ENCODE measurements at places on chromosomes 12 and 14. TPM values are rescaled to one million over a fixed set of nuclear protein-coding genes. Genes with fewer than 3 reads are reported as not detected.

The ACSM4 gene
- total RNA-seq = 0.79 TPM

The ITGB7 gene
- 0.24 TPM for total RNA-seq

The PSMA3 gene
- total RNA-seq = 87.6 TPM

DNA sequence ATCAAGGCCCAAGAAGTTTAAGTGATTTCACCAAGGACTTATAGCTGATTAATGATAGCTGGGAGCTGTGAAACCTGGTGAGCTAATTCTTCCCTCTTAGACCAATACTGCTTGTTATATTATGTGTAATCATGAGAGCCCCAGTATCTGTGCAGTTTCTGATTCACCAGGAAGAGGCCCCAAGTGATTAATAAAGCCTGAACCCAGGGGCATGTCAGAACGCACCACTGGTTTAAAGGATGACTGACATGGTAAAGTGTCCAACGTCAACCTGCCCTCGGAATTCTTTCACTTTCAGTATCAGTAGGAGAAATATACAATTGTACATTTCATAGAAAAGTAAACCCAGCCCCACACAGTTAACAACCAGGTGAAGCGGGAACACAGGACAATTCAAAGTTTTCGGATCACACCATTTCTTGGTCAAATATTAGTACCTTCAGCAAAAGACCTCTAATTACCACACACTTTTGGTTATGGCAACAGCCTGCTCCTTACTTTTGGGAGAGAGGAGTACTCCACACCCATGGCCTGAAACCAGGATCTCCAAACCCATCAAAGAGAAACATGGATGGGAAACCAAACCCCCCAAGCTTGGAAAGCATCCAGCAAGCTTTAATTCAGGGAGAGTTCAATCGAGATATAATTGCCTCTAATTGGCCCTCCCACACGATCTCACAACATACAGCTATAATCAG, 28.5 kb downstream of the TMCC3 start:
- DNase-seq = no peak

- DNase-seq = no peak
These were observed 2.0 kb downstream of the EMC9 start for GRCh38 chr14:24139272-24139934.

- peak; percentile 89 for DNase-seq
These were observed 169.2 kb downstream of the PIWIL1 start for GRCh38 chr12:130506844-130507243.

- DNase-seq = no peak
These were observed 33.1 kb upstream of the FBXO34 start for GRCh38 chr14:55238019-55238680.

- DNase-seq = no peak
These were observed 4.7 kb upstream of the EPYC start for GRCh38 chr12:91009319-91009950.

DNA sequence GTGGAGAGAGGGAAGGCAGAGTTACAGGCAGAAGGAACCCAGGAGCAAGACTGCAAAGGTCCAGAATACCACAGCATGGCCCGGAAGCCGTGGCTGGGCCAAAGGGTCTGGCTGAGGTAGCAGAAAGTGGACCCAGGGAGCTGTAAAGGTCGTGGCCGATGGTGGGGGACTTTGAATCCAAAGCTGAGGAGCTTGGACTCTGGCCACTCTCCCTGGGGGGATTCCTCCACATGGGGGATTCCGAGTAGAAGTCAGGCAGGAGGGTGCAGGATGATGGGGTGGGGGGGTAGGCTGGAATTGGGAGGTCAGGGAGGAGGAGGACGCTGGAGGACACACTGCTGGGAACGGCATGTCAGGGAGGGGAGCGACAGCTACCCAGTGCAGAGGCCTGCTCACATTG, 125.2 kb downstream of the GCH1 start:
- DNase-seq = no peak
